Fibroblast of pulmonary artery (primary cell): ENCODE measurements at places on chromosomes 7 and 10.

DNA sequence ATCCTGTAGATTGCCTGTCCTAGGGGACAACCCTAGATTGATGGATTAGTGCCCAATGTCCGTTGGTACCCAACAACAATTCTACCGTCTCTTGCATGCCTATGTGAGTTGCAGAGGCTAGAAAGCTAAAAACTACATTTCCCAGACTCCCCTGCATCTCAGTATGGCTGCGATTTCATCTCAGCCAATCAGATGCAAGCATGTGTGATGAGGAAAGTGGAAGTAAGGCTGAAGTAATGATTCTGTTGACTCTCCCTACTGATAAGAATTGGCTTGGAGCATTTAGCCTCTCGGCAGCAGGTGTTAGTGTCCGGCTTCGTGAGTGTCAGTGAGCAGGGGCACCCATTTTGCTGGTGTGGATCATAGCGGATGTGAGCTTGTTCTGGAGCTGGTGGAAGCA is 171.9 kb downstream of the FGFR2 start:
- DNase-seq = no peak

DNA sequence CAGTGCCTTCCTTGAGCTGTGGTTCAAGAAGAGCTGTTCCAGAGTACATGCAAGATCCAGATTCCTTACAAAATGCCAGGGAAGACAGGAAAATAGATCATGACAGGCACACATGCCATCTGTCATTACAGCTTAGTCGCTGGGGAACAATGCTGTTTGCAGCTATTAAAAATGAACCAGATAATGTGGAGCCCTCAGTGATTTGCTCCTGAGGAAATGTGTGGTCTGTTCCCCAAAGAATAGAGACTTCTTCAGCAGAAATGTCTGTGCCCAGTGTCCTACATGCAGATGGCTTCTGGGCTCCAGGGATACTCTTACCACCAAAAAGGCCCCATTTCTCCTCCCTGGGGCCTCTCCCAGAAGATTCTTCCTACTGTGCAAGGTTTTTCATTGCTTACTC is 627.9 kb downstream of the SORCS3 start:
- no peak for DNase-seq

DNA sequence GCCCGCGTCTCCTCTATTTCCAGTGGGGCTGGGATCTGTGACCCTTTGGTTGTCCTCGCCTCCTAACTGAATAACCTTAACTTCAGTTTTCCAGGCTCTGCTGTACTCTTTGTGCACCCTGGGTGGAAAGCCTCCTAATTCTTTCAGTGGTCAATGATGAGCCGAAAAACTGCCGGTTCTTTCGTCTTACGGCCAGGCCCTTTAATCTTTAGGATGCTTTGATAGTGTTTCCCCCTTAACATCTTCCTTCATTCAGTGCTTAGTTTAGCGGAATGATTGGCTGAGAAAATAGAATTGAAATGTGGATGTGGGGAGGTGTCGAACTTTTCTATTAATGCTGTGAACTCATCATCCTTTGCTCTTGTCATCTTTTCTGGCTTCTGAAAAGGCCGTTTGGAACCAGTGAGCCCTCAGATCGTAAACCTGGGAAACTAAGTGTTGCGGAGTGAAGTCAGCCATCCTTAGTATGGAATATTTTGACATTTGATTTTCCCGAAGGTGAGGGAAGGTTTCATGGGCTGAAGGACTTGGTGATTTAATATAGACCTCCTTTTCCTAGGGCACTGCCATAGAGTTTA is 847 bp downstream of the GARS1 start:
- DNase-seq = no peak

DNA sequence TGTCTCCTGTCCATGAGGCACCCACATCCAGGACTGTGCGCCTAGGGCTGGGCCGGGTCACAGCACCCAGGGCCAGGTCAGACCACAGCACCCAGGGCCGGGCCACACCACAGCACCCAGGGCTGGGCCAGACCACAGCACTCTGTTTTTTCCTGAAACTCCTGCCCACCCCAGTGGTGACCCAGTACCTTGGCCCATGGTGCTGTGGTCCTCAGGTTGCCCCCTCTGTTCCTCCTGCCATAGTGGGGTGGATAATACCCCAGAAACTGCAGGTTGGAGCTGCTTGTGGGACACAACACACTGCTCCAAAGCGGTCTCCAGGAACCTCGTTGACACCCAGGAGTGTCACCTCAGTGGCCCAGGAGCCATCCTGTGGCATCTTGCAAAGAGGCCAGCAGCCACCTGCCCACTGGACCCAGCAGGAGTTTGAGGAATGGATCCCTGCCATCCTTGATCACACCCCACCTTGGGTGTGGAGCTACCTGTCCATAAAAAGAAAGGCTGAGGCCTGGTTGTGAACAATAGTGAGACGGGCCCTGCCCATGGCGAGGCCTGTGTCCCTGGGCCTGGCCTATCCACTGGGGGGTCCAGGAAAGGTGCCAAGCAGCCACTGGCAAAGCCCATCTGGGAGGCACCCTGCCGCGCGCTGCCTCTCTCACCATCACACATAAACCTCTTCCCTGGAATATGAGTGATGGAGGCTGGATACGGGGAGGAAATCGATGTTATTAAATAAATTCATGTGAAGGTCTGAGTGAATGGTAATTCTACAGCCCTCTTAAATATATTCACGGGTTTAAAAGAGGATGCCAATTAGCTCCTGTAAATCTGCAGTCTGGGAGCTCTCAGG is 89.0 kb downstream of the NKX6-2 start:
- DNase-seq = no peak

DNA sequence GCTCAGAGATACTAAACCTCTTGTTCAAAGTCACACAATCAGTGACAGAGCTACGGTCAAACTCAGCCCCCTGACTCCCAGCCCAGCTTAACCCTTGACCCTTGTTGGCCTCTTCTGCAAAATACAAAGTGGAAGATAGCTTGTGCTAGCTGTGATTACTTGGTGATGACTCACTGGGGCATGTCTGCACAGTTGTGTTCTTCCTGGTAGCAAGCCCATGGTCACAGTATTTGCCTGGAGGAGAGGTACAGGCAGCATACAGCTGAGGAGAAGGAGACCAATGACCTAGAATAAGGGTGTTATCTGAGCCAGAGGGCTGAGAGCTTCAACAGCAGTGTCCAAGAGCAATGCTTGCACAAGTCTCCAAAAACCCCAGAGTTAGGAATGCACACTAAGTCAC is 5.7 kb upstream of the HSPA12A start:
- DNase-seq = peak; percentile 58
